A549 treated with AZD2906 at 1 μM for 4 hours (cell line): ENCODE measurements at places on chromosomes 16 and 17. TPM values are rescaled to one million over a fixed set of nuclear protein-coding genes. Genes with fewer than 3 reads are reported as not detected.

The FOXJ1 gene
- 0.77 to 1.1 TPM (median 0.95 TPM) in 5 replicates for total RNA-seq

The SHBG gene
- total RNA-seq = 0.45 to 0.90 TPM (median 0.73 TPM) in 5 replicates

The CCL1 gene
- not detected in 5 replicates for total RNA-seq

The PRRT2 gene
- total RNA-seq = 0.27 to 0.38 TPM (median 0.32 TPM) in 5 replicates

The IGF2BP1 gene
- total RNA-seq = 52.8 to 81.7 TPM (median 76.0 TPM) in 5 replicates

The TERB1 gene
- 0.05 TPM in 1 of 5 replicates, not detected in the others for total RNA-seq

The NTN1 gene
- total RNA-seq = 0.46 to 0.85 TPM (median 0.58 TPM) in 5 replicates

The APRT gene
- 304 to 457 TPM (median 428 TPM) in 5 replicates for total RNA-seq

The CDYL2 gene
- 0.34 to 0.61 TPM (median 0.41 TPM) in 5 replicates for total RNA-seq

The NKD1 gene
- total RNA-seq = 0.20 to 0.65 TPM (median 0.30 TPM) in 5 replicates

The MYH11 gene
- 0.01 to 0.22 TPM (median 0.02 TPM) in 5 replicates for total RNA-seq

The GABARAPL2 gene
- 85.8 to 90.1 TPM (median 87.9 TPM) in 5 replicates for total RNA-seq

The CNOT1 gene
- total RNA-seq = 107 to 161 TPM (median 110 TPM) in 5 replicates

The ZC3H7A gene
- 24.8 to 36.6 TPM (median 27.5 TPM) in 5 replicates for total RNA-seq

The KRTAP4-4 gene
- total RNA-seq = not detected in 5 replicates

The NETO2 gene
- total RNA-seq = 72.4 to 85.9 TPM (median 78.7 TPM) in 5 replicates

The CRYM gene
- 1.6 to 2.4 TPM (median 1.8 TPM) in 5 replicates for total RNA-seq

The SLC47A2 gene
- total RNA-seq = 0.03 to 0.11 TPM (median 0.07 TPM) in 4 of 5 replicates, not detected in the other

The ZNF213 gene
- 9.7 to 13.1 TPM (median 12.8 TPM) in 5 replicates for total RNA-seq
